ENCODE measurements at places on chromosomes 7 and 10. TPM values are rescaled to one million over a fixed set of nuclear protein-coding genes. Genes with fewer than 3 reads are reported as not detected.

DNA sequence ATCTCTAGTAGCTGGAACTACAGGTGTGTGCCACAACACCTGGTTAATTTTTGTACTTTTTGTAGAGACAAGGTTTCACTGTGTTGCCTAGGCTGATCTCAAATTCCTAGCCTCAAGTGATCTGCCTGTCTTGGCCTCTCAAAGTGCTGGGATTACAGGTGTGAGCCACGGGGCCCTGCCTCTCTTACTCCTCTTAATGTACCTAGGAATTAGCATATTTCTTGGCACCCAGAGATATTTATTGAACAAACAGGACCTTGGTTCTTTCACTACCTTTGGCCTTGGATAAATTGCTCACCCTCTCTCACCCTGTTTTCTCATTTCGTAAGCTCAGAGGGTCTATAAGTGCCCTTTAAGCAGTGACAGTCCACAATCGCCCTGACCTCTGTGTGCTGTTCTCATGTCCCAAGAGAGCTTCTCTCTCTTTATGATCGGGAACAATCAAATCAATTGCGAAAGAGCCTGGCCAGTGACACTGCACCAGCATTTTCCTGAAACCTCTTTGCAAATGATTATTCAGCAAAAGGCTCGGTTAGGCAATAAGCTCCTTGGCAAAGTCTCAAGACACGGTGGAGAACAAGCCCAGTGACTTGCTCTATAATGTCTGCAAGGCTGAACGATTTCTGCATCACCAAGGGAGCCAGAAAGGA is 117.7 kb downstream of the APBB1IP start:
- no peak for DNase-seq

DNA sequence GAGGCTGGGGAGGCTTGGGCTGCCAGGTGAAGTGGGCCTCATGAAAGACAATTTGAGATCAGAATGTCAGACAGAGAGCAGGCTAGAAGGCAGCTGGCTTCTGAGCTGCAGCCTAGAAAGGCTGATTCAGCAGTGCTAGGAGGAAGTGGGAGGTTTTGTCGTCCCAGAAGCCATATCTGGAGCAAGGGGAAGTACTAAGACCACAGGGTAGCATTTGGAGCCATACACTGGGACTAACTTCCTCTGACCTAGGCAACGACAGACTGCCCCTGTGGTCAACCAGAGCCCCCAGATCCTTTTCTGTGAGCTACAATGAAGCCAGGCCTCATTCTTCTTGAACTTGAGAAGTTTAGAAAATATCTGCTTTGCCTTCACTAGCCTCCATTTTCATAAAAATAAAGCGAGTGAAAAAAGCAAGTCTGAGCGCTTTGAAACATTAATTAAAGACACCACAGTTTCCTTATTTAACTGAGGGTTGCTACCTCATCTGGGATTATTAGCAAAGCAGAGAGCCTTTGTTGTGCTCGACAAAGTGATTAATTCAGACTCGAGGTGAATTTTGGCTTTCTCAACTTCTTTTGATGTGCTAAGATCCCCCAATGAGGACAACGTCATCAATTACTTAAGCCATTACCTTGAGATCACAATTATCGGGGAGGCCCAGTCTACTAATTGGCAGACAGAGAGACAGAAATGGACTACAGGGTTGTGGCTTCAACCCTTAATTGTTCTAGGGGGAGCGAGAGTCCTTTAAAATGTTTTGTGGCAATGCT is 26.6 kb downstream of the TBXAS1 start:
- no peak for DNase-seq

DNA sequence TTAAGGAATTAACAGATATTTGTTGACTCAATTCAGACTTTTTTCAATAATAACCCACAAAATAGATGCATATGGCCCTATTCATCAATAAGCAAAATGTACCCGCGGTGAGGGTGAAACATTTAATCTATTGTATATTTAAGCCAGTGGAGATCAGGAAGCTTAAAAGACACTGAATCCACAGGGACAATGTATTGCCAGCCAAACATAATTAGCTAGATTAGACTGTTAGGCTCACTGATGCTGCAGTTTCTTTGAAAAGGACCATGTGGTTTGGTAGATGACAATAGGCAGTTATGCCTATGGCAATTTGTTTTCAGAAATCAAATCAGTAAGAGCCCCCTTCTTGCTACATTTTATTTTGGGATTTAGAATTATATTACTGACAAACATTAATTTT is 87.3 kb upstream of the PLXDC2 start:
- DNase-seq = no peak

DNA sequence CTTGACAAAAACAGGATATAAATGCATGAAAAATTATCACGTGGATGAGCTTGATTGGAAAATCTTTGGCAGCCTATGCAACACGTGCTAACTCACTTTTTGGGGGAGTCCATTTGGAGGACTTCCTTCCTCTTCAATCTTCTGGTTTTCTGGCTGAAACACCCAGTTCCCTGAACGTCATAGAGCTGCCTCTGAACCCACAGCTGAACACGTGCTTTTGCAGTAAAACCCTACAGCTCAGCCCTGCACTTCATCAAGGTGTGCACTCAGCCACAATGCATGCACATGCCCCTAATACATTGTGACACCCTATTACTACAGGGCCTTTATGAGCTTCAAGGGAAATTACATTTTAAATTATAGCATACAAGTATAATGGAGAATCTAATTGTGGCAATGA is 808.7 kb upstream of the AUTS2 start:
- no peak for DNase-seq

INA gene
- total RNA-seq = not detected

DNA sequence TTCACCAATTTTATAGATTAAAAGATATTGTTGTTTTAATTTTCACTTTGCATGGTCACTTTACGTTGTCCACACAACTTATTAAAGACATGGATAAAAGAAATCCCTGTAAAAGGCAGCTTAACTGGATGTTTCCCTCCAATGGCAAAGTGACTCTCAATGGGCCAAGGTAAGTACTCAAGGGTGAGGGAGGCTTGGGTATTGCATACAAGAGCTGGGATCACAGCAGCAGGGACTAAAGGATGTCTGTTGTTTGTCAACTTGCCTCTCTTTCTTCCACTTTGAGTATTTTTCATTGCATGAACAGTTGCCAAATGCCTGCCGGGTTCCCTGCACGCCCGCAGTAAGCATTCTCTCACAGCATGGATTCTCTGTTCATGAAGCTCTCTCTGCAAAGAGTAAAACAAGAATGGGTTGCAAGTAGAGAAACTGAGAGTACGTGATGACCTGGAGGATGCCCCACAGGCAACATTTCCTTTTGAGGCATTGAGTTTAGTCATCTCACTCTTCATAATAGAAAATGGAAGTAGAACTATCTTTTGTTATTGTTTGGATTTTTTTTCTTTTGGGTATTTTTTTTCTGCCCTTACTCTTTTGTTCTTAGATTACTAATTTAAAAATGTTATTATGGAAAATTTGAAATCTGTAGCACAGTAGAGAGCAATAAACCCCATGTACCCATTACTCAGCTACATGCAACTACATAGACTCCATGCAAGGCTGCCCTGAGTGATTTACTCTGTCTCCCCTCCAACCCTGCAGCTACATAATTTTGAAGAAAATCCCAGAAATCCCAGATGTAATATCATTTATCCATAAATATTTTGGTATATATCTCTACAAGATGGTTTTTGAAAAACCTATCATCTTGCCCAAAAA is 26.3 kb downstream of the GPR141 start:
- no peak for DNase-seq

DNA sequence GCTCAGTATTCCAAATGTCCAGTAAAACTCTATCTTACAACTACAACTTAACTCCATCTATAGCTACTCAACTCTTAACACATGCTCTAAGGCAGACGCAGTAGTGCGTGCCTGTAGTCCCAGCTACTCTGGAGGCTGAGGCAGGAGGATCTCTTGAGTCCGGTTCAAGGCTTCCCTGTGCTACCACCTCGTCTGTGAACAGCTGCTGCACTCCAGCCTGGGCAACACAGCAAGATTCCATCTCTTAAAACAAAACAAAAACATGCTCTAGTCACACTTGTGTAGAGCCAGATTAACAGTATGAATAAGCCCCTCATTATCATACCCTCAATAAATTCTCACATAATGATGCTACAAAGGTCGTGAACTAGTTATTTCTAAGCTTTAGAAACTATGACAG is 3.6 kb downstream of the BAZ1B start:
- DNase-seq = no peak

NKX6-2 gene
- total RNA-seq = not detected

DNA sequence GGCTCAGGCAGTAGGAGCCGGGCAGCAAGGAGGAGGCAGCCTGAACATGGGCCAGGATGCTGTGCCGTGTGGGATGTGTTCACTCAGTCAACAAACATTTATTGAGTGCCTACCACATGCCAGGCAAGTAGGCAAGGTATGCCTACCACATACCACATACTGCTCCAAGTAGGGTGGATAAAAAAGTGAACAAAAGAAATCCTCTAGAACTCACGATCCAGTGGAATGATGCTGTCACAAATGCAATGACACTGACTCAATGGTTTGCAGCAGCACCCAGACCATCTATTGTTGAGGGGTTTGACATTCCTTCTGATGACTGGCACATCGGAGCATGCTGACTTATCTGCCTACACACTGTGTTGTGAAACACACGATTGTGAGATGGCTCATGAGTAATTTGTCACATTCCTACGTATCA is 413.5 kb downstream of the NRG3 start:
- no peak for DNase-seq

Data from liver (tissue), 10 donors.